ENCODE measurements at places on chromosomes 3 and 15.

- DNase-seq: no peak
Measured at GRCh38 chr3:184380185-184380626, 352 bp downstream of the CHRD start.

DNA sequence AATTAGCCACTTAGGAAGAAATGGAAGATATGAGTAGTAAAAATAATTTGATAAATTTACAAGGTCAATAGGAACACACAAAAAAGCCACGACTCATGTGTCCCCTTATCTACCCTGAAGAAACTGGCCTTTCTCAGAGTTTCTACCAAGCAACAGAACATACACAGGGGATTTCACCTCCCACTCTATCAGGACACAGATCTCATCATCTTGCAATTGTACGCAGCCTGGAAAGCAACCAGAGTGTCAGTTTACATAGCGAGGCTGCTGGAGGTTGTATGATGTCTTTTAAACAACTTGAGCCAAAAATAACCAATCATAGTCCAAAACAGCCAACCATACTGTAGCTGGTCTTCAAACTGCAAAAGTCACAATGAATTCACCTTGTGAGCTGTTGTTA is 19.7 kb upstream of the LMOD3 start:
- no peak for DNase-seq

- no peak for DNase-seq
Measured at GRCh38 chr3:47661121-47661752, 82.6 kb upstream of the CSPG5 start.

DNA sequence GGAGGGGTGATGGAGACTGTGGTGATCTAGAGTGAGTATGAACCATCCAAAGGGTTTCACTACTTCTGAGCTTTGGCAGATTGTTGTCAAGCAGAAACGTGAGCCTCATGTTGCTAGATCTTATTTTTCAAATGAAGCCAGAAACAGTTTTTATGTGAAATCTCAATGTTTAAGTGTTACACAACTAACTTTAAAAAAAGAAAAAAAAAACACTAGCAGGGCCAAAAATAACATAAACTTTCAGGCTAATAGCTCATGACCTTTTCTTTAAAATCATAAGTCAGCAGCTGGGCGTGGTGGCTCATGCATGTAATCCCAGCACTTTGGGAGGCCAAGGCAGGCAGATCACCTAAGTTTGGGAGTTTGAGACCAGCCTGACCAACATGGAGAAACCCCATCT is 2.1 kb upstream of the HTR3D start:
- no peak for DNase-seq

- DNase-seq: no peak
Measured at GRCh38 chr3:146091397-146091796, 69.6 kb downstream of the PLOD2 start.

DNA sequence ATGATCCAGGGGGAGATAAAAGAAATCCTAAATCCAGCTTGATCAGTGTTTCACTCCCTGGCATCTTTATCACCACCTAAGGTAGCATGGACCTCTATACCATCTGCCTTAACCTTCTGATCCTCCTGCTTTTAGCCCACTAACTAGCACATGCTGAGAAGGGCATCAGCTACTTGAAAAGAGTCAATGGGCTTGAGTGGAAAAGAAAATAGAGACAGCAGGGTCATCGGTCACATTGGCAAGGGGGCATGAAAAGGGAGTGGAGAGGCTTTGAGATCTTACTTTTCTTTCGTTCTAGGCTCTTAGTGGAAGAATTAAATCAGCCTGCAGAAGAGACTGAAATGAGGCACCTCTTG is 239 bp upstream of the ZFYVE19 start:
- no peak for DNase-seq

- no peak for DNase-seq
Measured at GRCh38 chr3:52366527-52366926, 50.4 kb downstream of the DNAH1 start.

DNA sequence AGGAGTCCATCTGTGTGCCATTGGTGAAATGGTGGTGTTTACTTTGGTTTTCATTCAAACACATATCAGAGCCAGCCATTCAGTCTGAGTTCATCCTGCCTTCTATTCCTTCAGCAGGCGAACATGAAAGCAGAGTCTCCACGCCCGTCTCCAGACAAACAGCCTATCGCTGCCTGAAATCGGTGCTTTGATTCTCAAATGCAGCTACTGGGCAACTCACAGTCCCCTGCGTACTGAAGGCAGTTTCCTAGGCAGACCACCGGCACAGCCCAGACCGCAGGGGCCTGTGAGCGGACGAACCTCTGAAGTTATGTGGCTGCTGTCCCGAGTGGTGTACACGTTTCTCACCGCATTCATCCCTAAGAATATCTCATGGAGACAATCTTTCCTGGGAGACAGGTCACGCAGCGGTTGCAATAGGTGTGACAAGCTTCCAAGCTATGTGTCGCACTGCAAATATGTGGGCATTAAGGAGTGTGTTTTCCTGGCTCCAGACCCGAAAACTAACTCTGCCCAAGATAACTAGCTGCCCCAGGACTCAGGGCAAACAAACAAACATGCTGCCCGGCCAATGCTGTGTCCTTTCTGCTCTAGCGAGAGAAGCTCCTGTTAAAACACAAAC is 16.9 kb upstream of the RYR3 start:
- no peak for DNase-seq

DNA sequence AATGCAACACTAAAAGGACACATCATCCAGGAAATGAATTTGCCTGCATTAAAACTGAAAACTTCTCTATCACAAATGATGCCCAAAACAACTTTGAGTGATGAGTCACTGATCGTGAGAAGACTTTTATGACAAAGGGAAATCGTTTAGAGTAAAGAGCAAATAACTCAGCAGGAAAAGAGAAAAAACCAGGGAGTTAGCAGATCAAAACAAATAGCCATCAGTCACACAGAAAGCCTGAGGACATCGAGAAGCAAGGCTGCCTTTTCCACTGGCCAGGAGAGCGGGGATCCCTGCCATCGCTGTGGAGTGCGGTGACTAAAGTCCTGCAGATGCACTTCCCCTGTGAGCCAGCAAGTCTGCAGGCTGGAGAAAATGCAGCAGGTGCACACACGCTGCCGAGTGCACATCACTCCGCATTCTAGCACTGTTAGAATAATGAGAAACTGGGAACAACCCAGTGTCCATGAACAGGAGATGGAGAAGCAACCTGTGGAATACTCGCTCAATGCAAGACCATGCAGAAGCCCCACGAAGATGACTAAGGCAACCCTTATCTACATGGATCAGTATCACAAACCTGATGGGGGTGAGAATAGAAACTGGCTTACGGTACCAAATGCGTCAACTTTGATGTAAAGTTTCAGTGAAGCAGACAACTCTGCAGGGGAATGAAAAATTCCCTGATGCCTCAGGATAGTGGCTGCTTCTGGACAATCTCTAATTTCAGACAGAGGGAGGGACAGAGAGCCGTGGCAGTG is 86.4 kb downstream of the NSMCE3 start:
- DNase-seq: no peak

DNA sequence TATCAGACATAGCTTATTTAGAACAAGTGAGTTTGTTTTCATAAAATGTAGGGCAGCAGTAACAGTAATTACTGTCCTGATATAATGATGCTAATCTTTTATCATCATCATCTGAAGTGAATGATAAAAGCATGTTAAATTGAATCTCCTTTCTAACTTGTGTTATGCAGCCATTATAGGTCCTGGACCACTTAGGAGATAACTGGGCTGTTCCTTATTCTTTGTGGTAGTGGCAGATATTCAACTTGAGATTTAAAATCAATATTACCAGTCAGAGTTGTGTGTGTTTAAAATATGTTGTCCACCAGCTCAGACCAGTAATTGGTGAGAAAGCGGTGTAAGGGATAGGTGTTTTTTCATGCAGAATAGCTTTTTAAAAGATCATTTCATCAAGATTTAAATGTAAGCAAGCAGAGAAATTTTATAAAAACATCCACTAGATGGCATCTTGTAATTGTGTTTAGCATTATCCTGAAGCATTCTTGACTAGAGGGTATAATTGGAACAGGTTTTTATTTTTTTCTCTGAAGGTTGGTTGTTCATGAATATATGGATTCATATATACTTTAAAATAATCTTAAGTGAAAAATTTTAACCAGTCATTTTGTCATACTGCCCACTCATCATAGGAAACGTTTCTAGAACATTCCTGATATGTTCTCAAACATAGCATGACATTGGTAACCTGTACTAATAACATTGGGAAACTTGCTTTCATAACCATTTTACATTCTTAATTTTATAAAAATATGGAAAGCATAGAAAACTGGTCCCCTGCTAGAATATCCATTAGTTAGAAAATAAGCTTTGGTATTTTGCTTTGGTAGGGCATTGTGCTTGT is 153.9 kb downstream of the BBX start:
- DNase-seq: no peak

DNA sequence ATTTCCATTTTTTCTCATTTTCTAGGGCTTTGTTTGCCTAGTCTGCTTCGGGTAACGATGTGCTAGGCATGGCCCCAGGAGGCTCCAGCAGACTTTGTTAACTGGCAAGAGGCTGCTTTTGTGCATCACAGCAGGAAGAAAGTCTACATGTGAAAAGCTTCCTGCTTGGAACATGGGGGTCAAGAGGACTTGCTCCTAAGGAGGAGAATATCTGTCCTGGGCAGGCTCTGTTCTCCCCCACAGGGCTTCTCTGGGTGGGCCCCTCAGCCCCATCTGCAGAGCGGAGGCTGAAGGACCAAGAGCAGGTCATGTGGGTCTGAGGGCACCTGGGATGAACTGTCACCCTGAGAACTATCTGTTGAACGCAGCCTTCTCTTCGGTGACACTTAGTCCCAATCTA is 94.7 kb downstream of the CCNL1 start:
- DNase-seq: no peak

GRCh38 chr3:60948488-60948887 is 302.8 kb downstream of the FHIT start:
- DNase-seq: no peak
